ENCODE measurements at places on chromosomes 4 and X.

DNA sequence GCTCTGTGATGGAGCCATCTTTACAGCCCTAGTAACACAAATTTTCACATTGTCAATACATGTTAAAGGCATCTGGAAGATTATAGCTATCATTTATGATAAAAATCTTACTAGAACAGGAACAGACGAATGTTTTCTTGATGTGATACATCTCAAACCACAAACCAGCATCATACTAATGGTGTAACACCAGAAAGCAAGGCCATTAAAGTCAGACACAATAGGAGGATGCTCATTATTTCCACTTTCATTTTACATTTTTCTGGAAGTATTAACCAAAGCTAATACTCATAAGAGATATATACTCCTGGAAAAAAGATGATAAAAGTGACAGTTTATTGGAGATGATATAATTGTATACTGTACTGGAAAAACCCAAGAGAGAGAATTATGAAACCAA, 5.3 kb downstream of the AKAP14 start:
- no peak for DNase-seq

DNA sequence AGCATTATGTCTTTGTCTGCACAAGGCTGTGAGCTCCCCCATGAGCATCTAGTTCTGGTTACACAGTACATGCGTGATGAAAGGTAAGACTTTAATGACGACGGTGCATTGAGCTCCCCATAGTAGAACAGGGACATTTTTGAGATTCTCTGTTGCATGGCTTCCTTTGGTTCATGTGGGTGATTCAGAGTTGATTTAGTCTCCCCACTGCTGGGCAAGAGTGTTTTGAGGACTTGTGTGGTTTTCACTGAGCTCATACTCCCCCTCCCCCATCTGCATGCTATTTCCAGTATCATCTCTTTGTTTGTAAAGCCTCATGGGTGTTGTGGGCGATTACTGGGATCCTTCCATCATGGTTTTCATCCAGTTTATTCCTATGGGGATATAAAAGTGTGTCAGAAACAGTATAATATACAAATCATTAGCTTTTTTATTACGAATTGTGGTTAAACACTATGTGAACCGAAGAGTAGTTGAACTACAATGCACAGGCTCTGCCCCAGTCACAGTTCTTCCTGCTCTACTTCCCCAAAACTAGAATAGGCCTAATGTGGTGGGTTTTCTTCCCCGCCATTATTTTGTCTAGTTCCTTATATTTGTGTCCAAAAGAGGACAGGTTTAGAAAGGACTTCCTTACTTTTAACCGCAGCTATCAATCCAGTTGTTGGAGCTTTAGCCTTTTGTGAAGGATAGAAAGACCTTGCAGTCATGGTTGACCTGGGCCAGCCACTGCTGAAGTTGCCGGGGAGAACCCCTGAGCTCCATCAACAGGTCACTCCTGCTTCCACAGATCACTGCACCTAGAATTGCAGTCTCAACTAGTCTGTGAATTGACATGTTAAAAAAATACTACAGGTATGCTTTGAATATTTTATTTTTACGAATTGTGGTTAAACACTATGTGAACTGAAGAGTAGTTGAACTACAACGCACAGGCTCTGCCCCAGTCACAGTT, 30.4 kb downstream of the KIT start:
- DNase-seq, result no peak

DNA sequence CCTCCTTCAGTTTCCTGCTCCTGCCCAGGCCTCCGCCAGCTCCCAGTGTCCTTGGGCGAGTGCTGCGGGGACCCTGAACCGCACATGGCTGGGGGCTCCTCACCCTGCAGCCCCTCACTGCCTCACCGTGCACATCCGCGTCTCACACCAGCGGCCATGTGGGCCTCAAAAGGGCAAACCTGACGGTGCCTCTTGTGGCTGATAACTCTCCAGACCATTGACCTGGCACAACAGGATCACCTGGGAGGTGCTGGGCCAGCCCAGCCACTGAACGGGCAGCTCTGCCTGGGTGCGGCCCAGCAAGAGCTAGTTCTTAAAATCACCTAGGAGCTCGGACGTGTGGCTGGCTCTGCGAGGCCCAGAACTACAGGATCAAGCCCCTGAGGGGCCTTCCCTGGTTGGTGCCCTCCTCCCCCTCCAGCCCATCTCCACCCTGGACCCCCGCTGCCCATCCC, 4.1 kb upstream of the S100P start:
- DNase-seq, result no peak

GRCh38 chr4:110609044-110609750, 13.7 kb downstream of the PITX2 start:
- DNase-seq, result no peak

GRCh38 chr4:2927696-2928075, 35.5 kb downstream of the NOP14 start:
- no peak for DNase-seq

DNA sequence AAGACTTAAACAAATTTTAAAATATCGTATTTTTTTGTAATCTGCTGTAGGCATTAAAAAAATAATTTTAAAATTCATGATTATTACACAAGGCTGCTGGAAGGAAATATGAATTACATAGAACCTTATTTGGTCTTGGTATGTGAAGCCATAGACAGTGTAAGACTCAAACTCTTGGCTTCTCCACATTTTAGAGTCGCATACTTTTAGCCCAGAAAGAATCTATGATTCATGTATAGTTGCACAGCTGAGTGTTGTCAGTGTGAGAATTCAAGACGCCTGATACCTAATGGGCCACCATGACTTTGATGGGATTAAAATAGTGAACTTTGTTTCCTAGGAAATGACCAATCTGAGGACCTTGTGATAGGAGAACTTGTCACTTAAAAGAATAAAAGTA, 1.4 kb downstream of the INTU start:
- DNase-seq, result no peak

- DNase-seq, result no peak
Observed at GRCh38 chr4:111433441-111433840, 711.8 kb upstream of the FAM241A start.

GRCh38 chr4:150131581-150132228, 53.5 kb downstream of the DCLK2 start:
- DNase-seq, result no peak

GRCh38 chrX:48532161-48532560, 7.4 kb upstream of the TBC1D25 start:
- DNase-seq, result no peak

DNA sequence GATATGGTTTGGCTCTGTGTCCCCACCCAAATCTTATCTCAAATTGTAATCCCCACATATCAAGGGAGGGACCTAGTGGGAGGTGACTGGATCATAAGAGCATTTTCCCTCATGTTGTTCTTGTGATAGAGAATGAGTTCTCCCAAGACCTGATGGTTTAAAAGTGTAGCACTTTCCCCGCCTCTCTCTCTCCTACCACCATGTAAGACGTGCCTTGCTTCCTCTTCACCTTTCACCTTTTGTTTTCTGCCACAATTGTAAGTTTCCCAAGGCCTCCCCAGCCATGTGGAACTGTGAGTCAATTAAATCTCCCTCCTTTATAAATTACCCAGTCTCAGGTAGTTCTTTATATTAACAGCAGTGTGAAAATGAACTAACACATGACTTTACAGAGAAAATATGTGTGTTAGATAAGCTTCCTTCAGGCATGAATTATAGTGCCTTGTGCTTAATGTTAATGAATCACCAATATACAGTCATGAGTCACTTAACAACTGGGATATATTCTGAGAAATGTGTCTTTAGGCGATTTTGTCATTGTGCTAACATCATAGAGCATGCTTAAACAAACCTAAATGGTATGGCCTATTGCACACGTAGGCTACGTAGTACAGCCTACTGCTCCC, 37.9 kb downstream of the PDGFC start:
- DNase-seq, result no peak

DNA sequence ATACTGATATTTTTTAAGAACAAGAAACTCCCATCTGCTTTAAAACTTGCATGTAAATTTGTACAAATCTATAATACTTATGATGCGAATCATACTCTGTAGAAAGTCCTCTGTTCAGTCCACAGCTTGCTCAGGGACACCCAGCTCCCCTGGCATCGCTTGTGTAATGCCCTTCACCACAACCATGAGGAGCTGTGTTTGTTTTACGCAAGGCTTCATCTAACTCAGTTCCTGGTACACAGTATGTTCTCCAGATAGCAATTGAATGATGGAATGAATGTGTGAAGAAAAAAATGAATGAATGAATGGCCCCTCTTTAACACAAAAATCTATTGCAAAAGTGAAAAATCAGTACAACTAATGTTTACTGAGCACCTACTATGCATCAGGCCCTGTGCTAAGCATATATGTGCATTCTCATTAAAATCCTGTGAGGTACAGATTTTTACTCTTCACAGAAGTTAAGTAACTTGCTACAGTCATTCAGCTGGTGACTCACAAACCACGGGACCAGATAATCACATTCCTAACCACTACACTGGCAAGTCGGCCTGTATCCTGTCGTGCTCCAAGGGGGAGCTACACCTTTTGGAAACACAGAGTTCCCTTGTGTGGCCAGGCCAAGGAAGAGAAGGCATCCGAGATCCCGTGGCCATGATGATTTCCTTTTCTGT, 58.7 kb upstream of the KDR start:
- no peak for DNase-seq

- DNase-seq, result no peak
Observed at GRCh38 chr4:164846566-164846965, 30.4 kb upstream of the APELA start.

- no peak for DNase-seq
Observed at GRCh38 chr4:108611365-108611764, 9.0 kb upstream of the RPL34 start.

GRCh38 chrX:78957049-78957767, 12.0 kb downstream of the P2RY10 start:
- no peak for DNase-seq

DNA sequence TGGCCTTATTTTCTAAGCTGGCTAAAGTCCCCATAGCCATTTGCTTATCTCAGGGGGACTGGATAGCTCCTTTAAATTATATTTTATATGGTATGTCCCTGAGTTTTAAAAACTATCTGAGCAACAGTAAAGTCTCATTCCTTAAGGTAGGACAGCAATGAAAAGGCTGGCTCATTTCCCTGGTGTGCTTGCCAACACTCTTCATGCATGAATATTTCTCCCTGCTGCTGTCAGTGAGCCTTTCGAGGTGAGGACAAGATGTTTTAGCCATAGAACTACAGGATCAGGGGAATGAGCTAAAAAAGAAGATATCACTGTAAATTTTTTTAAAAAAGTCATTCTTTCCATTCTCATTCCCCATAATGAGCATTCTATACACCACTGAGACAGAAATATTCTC, 427.3 kb upstream of the FAM241A start:
- DNase-seq, result peak; percentile 5

DNA sequence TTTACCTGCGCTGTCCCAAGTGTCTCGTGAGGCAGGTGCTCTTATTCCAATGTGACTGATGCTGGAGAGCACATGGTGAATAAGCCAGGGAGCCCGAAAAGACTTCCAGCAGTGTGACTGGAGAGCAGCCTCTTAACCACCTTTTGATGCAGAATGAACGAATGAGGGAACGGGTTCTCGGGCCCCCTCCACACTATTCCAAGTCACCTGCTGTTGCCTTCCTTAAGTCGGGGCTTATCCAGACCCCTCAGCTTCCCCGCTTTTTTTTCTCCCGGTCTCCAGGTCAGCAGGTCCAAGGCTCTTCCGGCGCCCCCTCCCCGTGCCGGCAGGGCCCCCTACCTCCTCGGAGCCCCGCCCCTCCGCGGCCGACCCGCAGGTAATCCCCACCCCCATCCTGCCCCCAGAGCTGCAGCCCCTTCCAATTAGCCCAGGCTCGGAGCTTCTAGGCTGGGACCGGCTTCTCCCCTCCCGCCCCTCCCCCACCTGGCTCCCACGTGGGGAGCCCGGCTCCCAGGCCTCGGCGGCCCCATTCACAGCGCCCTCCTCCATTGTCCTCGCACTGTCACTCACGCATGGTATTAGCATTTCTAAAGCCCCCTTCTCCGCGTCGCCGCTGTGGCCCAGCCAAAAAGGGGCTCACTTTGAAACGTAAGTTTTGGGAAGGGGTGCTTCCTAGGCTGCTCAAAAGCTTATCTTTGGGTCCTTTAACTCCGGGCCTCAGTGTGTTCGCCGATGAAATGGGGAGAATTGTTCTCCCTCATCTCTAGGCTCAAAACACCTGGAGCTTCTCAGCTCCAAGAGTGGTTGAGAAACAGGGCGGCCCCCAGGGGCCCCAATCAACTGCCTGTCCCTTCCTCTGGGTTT, 56.2 kb upstream of the PJA1 start:
- no peak for DNase-seq

DNA sequence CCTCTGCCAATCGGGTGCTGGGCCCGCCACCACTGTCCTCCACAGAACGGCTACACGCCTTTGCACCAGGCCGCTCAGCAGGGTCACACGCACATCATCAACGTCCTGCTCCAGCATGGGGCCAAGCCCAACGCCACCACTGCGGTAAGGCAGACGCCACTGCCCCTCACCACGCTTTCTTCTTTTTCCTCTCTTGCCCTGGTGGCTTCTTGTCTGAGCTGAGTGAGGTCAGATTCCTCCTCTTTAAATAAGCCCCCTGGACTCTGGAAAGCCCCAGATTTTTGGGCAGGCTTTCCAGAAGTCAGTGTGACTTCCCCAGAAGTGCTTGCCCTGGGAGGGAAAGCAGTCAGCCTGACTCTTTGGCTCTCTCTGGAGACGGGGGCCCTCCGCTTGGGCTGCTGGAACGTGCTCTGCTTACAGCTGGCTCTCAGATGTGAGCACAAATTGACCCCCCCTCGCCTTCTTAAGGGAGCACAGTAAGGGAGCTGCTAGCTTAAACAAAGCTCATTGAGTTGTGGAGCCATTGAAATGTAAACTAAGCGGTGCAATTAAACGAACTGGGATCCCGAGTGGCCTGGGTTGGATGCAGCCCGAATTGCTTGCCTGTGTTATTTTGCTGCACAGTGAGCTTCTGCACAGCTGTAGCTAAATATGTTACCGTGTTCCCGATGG, 243.1 kb downstream of the ANK2 start:
- DNase-seq, result no peak

DNA sequence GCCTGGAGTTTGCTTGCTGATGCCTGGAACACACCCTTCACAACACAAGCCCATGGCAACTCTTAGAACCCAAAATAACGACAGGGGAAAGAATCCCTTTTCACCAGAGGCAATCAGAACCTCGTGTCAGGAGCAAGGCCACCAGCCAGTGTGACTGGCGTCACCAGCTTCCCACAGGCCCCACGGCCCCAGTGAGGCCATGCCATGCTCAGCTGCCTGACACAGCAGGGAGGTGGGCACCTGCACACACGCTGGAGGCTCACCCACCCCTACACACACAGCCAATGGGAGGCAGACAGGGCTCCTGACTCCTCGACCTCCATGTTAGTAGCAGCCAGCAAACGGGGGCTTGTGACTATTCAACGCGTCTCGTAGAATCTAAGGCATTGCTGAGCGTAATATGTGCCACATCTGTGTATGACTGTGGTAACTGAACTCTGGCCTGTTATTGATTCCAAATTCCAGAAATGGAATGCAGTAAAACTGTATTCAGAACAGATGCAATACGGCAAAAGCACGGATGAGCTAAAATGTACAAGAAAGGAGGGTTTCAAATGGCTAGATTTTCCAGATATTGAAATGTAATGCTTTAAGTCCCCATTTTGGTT, 28.5 kb downstream of the RNF212 start:
- DNase-seq, result no peak

- no peak for DNase-seq
Observed at GRCh38 chr4:177680308-177680707, 238.1 kb upstream of the AGA start.

Measured in urinary bladder (tissue), 4 donors.